Retinal pigment epithelial cell (primary cell): ENCODE measurements at places on chromosomes 13 and 19.

GRCh38 chr19:52331757-52332156 is 4.3 kb upstream of the ZNF610 start:
- no peak for DNase-seq

DNA sequence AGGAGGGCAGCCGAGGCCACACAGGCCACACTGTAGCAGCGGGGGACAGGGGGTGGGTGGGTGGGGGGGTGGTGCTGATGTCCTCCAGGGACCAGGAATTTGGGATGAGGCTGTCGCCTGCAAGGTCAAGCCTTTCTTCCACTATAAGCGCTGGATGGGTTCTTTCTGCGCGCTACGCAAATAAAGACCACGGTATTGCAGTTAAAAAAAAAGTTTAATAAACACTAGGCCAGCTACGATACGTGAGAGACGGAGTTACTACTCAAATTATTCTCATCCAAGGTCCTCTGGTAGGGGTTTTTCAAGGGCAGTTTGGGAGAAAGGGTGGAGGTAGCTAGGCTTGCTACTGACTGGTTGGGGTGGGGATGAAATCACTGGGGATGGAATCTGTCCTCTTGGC is 508 bp upstream of the ZNF44 start:
- no peak for DNase-seq

- DNase-seq: no peak
These were observed 14.4 kb downstream of the C3 start for GRCh38 chr19:6705931-6706632.

- no peak for DNase-seq
These were observed 419.6 kb downstream of the GPC6 start for GRCh38 chr13:93646245-93646644.

DNA sequence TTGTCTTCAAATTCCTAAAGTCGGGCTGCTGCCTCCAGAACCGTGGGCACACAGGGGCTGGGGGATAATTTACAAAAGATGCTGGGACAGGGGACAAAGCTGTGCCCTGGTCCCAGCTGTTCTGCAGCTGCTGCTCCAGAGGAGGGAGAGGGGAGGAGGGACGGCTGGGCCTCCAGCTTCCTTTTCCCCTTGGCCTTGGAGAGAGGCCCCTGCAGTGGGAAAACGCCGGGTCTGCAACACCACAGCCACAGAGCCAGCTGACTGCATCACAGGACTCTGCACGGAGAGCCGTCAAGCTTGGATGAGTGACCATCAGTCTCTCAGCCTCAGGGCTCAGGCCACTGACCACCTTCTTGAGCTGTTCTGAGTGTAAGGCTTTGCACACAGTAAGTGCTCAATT is 6.1 kb downstream of the DOCK6 start:
- DNase-seq: no peak

- no peak for DNase-seq
These were observed 651.2 kb upstream of the MIR17HG start for GRCh38 chr13:90696254-90696653.

- DNase-seq: no peak
These were observed 29.4 kb downstream of the SPC24 start for GRCh38 chr19:11125994-11126685.

- no peak for DNase-seq
These were observed 879.6 kb upstream of the SLC10A2 start for GRCh38 chr13:103945836-103946235.

- DNase-seq: no peak
These were observed 19.7 kb upstream of the CEACAM3 start for GRCh38 chr19:41776700-41777099.

DNA sequence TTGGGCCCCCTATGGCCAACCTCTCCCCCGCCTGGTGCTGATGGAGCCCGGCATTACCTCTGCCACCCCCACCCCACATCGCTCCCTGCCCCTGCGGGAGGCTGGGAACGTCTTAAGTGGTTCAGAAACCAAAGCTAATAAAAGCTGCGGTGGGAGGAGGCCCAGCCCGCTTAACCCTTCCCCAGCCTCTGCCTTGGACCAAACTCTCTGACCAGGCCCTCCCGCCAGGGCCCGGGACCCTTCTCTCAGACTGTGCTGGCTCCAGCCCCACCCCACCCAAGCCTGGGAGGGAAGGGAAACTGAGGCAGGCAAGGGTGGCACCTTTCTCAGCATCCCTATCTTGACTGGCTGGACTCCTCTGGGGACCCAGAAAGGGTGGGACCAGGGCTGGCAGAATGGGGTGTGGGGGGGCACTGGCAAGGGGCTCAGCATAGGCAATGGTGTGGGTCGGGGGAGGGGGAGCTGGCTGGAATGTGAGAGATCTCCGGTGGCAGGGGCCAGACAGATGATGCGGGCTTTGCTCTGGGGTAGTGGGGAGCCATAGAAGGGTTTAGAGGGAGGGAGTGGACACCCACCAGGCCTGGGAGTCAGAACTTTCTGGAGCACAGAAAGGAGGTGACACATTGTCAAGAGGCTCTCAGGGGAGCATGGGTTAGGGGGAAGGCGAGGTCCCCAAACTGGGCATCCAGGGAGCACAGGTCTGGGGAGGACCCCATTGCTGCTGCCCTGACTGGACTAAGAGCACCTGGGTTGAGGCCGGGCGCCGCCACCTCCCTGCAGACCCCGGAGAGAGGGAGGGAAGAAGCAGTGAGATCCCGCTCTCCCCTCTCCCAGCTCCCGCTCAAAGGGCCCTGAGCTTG is 21.9 kb downstream of the SMIM24 start:
- DNase-seq: no peak

DNA sequence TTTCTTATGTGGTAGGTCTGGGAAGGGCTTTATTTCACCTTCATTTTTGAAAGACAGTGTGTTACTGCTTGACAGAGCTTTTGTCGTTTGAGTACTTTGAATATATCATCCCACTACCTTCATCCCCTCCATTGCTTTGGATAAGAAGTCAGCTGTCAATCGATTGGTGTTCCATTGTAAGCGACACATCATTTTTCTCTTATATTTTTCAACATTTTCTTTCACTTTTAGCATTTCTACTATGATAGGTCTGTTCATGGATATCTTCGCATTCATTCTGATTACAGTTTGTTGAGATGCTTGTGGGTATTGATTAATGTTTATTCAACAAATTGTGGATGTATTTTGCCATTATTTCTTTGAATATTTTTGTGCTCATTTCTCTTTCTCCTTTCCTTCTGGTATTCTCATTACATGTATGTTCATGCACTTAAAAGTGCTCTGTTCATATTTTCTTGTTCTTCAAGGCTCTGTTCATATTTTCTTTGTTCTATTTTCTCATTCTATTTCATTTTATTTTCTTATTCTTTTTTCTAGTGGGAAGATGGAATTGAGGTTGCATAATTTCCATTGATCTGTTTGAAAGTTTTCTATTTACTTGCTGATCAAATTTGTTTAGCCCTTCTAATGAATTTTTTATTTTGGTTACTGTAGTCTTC is 29.2 kb downstream of the ZNF546 start:
- DNase-seq: no peak

- DNase-seq: peak; percentile 93
These were observed 169.5 kb upstream of the UFM1 start for GRCh38 chr13:38180126-38180525.

- DNase-seq: no peak
These were observed 4.9 kb downstream of the TMEM259 start for GRCh38 chr19:1015782-1016646.

- no peak for DNase-seq
These were observed 14.8 kb downstream of the BRD4 start for GRCh38 chr19:15317392-15318071.

DNA sequence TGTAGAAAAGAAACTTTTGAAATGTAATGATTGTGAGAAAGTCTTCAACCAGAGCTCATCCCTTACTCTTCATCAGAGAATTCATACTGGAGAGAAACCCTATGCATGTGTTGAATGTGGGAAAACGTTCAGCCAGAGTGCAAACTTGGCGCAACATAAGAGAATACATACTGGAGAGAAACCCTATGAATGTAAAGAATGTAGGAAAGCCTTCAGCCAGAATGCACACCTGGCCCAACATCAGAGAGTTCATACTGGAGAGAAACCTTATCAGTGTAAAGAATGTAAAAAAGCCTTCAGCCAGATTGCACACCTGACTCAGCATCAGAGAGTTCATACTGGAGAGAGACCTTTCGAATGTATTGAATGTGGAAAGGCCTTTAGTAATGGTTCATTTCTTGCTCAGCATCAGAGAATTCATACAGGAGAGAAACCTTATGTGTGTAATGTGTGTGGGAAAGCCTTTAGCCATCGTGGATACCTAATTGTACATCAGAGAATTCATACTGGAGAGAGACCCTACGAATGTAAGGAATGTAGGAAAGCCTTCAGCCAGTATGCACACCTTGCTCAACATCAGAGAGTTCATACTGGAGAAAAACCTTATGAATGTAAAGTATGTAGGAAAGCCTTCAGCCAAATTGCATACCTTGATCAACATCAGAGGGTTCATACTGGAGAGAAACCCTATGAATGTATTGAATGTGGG is 19.3 kb downstream of the ZNF583 start:
- DNase-seq: no peak

- DNase-seq: no peak
These were observed 316.4 kb upstream of the MAB21L1 start for GRCh38 chr13:35792911-35793310.

GRCh38 chr19:46205183-46205984 is 24.2 kb upstream of the IGFL1 start:
- DNase-seq: no peak

DNA sequence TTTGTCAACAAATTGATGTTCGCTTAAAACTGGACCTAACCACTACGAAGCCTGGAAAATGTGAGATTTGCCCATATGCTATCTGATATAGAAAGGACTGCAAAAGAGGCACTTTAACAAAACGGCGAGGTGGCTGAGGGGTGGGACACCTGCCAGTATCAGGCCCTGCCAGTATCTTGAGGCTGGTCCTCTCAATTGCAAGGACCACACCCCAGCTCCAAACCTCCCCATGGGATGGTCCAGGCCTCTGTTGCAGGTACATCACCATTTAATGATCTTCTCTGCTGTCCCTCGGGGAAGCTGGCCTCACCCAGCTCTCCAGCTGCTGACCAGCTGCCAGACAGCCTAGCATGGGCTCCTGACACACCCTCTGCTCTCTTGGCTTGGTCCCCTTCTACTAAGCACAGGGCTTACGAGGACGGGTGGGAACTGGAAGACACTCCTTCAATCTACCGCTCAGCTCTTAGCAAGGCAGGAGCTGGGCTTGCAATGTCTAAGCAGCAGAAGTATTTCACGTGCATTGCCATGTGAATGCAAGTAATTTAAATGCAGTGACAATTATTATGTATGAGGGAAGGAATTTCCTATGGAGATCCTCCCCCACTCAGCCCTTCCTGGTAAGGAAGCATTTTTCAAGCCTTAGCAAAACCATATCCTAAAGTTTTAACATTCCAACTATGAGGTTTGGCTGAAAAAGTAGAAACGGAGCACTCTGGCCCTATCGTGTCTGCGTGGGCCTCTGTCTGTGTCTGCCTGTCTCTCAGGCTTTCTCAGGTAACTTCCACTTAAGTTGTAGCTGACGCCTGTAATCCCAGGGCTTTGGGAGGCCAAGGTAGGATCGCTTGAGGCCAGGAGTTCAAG is 63.9 kb downstream of the LATS2 start:
- DNase-seq: peak; percentile 92

GRCh38 chr13:20351281-20352022 is 119.3 kb upstream of the GJB6 start:
- DNase-seq: no peak

DNA sequence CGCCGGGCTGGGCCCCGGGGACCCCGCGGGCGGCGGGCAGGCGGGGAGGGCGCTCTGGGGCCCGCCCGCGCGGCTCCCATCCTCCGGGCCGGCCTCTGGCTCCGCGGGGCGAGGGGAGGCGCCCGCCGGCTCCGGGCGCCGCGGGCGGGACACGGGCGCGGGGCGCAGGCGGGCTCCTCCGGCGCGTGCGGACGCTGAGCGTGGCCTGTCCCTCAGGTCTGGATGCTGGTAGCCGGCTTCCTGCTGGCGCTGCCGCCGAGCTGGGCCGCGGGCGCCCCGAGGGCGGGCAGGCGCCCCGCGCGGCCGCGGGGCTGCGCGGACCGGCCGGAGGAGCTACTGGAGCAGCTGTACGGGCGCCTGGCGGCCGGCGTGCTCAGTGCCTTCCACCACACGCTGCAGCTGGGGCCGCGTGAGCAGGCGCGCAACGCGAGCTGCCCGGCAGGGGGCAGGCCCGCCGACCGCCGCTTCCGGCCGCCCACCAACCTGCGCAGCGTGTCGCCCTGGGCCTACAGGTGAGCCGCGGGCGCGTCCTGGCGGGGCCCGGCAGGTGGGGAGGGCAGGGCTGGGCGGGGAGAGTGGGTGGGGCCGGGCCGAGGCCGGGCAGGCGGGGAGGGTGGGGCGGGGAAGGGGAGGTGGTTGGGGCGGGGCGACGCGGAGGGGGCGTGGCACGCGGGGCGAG is 420 bp downstream of the IL17D start:
- peak; percentile 30 for DNase-seq

GRCh38 chr13:75881109-75881775 is 245.1 kb downstream of the LMO7 start:
- DNase-seq: peak; percentile 46

GRCh38 chr19:3687774-3688706 is 12.2 kb downstream of the PIP5K1C start:
- DNase-seq: no peak

DNA sequence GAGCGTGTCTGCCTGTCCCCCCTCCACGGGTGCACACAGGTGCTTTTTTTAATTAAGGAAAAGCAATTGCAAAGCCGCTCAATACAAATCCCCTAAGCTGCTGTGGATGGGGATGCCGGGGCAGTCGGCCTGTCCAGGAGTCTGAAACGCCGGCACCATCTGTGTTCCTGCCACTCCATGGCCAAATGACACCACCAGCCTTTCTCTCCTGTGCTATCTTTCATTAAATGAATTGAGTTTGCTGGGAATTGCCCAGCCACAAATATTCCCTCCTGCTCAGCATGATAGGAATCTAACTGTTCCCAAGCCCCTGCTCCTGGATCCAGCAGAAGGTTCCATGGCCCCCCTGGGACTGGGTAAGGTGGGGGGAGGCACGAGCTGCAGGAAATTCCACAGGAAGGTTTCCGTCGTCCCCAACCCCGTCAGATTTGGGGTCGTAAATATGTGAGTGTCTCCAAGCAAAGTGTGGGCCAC is 139.2 kb downstream of the KDM4B start:
- DNase-seq: no peak
